GM20000 (cell line): ENCODE measurements at places on chromosomes 6 and 20.

DNA sequence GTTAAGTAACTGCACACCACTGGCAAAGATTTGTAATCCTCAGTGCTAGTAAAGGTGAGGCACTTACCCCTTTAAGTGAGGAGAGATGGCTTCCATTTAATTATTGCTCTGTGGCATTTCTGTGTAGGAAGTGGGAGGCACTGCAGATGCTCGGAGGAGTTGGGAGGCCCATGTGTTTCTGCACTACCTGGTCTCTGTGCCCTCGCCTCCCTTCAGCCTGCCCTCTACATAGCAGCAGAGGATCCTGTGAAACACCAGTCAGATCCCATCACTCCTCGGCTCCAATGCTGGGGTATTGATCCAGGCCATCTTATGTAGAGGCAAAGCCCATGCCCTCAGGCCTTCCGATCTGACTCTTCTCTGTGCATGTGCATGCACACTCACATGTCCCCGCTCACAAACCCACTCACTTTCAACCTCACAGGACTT, 67.0 kb downstream of the SLX4IP start:
- no peak for DNase-seq

DNA sequence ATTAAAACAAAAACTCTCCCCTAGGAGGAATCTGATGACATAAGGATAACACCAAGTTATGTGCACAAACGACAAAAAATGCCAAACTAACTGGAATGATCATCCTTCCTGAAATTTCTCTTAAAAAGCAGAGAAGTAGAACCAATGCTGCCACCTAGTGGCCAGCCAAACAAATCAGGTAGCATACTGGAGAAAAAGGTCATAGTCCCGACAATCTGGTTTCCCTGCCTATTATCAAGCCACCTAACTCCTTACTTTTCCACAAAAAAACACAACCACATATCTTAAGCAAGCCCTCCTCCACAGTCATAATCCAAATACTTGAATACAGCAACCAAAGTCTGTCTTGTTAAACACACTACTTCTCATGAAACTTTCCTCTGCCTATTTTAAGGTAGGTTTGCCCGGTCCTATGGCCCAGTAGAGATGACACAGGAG, 5.3 kb downstream of the OARD1 start:
- peak; percentile 30 for DNase-seq

GRCh38 chr6:149600508-149600907, 34.3 kb downstream of the GINM1 start:
- DNase-seq = no peak

- no peak for DNase-seq
Observed at GRCh38 chr6:90480666-90481065, 106.2 kb downstream of the MAP3K7 start.

DNA sequence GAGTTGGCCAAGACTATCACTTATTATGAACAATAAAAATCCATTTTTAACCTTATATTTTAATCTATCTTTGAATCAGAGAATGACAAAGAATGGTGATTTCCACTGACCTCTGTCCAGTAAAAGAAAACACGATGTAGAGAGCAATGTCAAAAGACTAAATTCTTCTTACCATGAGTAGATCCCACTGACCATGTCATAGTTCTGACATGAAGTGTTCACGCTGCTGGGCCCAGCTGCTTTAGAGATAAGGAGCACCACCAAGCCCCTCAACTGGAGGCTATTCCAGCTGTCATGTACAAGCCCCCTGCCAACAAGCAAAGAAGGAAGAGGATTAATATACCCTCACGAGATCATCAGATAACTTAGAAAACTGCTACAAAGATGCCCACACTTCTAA, 125.3 kb downstream of the PDSS2 start:
- no peak for DNase-seq

DNA sequence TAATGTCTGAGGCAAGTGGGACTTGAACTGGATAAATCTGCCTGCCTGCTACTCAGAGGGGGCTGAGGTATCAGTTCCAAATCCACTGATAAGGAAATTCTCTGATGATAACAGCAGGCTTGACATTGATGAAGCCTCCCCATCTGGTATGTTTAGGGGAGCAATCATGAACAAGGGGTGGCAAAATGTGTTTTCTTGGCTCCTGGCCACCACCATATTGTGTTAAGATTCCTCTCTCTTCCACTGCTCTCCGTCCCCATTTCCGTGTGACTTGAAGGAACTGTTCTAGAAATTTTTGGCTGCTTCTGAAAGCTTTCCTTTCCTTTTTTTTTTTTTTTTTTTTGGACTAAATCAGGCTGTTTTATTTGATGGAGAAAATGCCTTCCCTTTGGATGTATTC, 335.3 kb upstream of the NRSN1 start:
- DNase-seq = no peak
